Gastrocnemius medialis (tissue), 4 donors: ENCODE measurements at places on chromosomes 2 and 18. TPM values are rescaled to one million over a fixed set of nuclear protein-coding genes. Genes with fewer than 3 reads are reported as not detected.
A peak's percentile ranks its signal among the peaks of the same experiment; 100 is the strongest.

Gene SETBP1
- total RNA-seq = 20.0 TPM

Gene ZNF514
- 3.8 TPM for total RNA-seq

Gene COL6A3
- 76.8 TPM for total RNA-seq

Gene RAB12
- 243 TPM for total RNA-seq

Gene ABCG5
- total RNA-seq = not detected

Gene SCYGR7
- total RNA-seq = not detected

Gene CREG2
- total RNA-seq = not detected

Gene GRB14
- total RNA-seq = 2.1 TPM

Gene POTEJ
- total RNA-seq = not detected

Gene RAX
- total RNA-seq = not detected

Gene FHOD3
- 20.0 TPM for total RNA-seq

Gene REG1B
- total RNA-seq = not detected

Gene LINC00305
- not detected for total RNA-seq

- DNase-seq = no peak
These were observed 238.0 kb upstream of the SLC39A10 start for GRCh38 chr2:195419033-195419432.

GRCh38 chr2:178512484-178512883, 32.2 kb downstream of the PLEKHA3 start:
- no peak for DNase-seq

GRCh38 chr2:189360861-189361260, 80.4 kb upstream of the WDR75 start:
- DNase-seq = no peak

- DNase-seq = peak; percentile 39
These were observed at the start of gene ABI2 for GRCh38 chr2:203327901-203328759. ABI2 (plus strand) TSS chr2:203328394; CDS start chr2:203328515, 121 bp downstream.

DNA sequence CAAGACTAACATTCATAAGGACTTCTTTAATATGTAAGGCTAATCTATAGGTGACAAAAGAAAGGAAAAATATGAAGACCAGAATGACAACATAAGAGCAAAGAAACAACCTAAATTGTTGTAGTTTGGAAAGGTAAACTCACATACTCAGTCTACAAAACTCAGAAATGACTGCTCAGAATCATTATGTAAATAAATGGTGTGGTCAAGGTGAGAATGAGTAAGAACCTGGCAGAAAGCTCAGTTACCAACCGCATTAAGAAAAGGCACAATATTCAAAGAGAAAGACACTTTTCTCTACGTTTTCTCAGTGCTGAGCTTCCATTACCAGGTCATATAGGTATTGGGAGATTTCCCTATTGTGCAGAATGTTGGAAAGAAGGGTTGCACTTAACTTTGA, 15.8 kb downstream of the ATF2 start:
- no peak for DNase-seq

- DNase-seq = no peak
These were observed 244.5 kb upstream of the ID2 start for GRCh38 chr2:8437228-8437948.

DNA sequence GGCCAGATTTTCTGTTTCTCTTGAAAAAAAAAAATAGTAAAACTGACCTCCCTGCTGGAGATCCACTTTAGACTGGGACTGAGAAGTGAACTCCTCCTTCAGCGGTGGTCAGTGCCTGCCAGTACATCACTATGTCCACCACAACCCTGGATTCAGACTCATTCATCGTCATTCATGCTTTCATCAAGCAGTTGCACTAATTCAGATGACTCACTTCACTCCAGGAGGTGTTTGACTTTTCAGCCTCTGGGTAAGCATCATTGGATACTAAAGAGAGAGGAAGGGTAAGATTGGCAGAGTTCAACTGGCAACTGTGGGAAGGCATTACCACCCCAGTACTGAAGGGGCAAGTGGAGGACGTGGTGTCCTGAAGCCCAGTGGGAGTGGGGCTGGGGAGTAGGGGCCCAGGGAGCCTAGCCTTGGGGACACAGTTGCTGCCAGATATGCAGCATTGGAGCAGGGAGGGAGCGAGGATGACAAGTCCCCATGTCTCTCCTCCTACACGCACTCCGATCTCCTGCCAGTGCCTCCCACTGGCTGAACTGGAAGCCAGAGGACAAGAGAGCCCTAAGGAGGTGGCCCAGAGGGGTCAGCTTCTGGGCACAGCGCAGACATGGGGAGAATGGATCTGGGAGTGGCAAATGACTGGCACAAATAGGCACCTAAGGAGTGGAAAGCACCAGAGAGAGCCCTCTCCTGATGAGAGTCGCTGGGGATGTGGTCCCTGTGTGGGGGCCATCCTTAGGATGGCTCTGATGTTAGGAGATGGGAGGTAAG, 111.1 kb downstream of the TGFA start:
- no peak for DNase-seq

DNA sequence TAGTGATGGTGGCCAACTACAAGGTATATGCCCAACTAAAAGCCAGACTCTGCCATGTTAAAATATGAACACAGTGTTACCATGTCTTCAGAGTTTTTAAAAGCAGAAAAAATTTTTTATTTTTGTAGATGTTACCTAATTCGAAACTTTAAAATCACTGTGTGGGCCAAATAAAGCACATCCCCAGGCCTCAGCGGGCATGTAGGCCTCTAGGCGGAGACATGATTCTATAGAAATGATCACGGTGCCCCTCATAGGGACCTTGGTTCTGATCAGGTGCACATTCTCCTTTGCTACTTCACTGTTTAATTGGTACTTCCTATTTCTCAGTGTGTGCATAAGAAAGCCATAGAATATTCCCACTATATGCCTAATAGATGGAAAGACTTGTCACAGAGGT, 349.2 kb downstream of the XIRP2 start:
- DNase-seq = no peak

DNA sequence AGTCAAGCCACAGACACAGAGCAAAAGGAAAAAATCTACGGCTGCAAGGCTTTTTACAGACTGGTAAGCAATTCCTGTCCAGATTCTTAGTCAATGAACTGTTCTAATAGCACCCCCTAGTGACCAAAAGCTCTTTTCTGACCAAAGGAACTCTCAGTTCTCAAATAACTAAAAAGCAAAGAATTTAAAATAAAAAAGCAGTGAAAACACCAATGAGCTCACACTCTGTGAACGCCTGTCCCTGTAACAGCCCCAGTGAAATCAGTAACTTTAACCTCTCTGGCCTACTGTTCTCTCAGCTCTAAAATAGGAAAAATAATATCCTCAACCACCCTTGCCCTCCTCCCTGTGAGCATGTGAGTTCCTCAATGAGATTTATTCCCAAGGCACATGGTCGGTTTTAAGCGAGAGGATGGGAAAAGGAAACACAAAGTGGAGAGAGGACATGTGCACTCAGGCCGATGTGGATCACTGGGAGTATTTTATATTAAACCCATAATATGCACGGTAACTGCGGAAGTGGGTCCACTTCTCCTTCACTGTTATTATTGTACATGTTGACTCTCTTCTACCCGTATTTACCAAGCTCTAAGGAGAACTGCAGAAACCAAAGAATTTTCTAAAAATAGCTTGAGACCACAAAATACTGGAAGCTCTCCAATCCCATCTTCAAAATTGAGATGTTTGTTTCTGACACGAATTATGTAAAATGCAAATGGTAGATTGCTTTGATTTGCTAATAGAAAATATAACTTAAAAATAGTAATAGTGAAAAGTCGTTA, 128.5 kb downstream of the STK39 start:
- no peak for DNase-seq

DNA sequence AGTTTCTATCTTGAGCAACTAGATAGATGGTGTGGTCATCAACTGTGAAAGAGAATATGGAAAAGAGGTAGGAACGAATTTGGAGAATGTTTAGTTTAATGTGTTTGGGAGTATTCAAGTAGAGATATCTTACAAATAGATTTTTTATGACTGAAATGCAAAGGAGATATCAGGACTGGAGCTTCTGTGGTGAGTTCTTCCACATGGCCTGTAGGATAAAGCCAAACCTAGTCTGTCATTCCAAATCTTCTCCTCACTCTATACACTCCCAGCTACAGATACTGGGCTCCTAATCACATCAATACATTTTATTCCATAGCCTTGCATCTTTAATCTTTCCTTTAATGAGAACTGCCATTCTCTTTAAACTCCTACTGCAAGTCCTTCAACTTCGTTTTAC, 194.3 kb downstream of the FIGN start:
- DNase-seq = no peak

DNA sequence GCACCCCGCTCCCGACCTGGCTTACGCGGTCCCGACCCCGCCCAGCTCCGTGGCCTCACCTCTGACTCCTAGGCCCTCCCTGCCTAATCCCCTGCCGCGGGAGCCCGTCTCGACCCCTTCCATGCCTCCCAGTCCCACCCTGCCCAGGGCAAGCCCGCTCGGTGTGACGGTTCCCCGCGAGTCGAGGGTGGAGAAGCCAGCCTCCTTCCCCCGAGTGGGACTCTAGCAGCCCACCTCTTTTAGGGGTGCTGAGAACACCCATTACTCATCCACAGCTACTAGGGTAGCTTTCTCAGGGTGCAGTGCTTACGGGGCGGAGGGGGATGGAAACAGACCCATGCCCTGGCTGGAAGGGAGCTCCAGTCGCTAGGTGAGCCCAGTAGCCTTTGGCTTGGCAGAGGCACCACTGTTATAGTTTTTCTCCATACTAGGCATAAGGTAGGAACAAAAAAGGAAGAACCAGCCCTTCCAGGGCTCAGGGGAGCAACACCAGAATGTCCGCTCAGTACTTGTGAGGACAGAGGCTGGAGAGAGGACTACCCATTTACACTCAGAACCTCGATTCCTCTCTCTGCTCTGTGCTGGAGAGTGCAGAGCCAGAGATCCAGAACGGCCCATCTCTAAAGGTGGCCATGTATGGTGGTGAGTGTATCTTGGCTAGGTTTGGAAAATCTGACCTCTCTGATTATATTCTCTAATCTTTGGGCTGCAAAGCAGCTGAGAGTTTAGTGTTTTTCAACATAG, 606 bp downstream of the AGBL5 start:
- peak; percentile 35 for DNase-seq

- DNase-seq = no peak
These were observed 137.3 kb upstream of the FSHR start for GRCh38 chr2:49291619-49292018.

- DNase-seq = no peak
These were observed 67.1 kb downstream of the RAB31 start for GRCh38 chr18:9775178-9775577.

DNA sequence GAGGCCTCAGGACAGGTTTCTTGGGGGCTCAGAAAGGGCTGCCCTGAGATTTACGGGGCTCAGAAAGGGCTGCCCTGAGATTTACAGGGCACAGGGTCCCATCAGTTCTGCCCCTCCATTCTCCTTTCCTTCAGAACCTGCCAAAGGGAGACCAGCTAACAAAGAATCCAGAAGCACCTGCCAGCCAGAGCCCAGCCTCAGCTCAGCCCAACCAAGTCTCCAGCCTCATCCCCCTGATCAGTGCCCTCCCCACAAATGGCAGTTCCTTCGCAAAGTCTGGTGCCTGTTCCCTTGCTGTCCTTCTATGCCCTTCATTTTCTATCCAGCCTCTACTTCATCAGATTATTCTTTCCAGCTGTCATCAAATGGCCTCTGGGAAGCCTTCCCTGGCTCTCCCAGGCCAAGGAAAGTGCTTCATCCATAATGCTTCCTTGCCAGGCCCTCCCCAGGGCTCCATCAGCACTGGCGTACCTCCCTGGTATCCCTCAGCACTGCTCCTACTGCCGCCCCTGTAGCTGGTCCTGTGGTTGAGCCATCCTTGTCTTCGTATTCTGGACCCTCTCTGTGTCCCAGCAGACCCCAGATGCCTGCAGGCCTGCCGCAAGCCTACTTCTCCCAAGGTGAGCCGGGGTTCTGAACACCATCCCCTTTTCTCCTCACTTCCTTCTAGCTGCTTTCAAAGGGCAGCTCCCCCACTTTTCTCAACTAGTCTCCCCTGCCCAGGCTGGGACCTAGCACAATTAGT, 96.2 kb upstream of the EPAS1 start:
- DNase-seq = no peak

GRCh38 chr2:43027097-43027873, 199.1 kb downstream of the ZFP36L2 start:
- no peak for DNase-seq

- DNase-seq = no peak
These were observed 1101.3 kb downstream of the LRP1B start for GRCh38 chr2:141029428-141030078.

- no peak for DNase-seq
These were observed 298.3 kb downstream of the TDRD15 start for GRCh38 chr2:21422050-21422449.

GRCh38 chr2:17835516-17835915, 19.3 kb downstream of the MSGN1 start:
- DNase-seq = no peak

GRCh38 chr18:23983112-23983511, 31.4 kb upstream of the TTC39C start:
- DNase-seq = no peak

GRCh38 chr2:151423760-151424159, 14.1 kb downstream of the RIF1 start:
- DNase-seq = no peak

GRCh38 chr2:197919487-197919886, 115.1 kb downstream of the PLCL1 start:
- no peak for DNase-seq

- no peak for DNase-seq
These were observed 276.8 kb upstream of the EPAS1 start for GRCh38 chr2:46020416-46020815.

- no peak for DNase-seq
These were observed 95.7 kb downstream of the MEIS1 start for GRCh38 chr2:66530651-66531050.

DNA sequence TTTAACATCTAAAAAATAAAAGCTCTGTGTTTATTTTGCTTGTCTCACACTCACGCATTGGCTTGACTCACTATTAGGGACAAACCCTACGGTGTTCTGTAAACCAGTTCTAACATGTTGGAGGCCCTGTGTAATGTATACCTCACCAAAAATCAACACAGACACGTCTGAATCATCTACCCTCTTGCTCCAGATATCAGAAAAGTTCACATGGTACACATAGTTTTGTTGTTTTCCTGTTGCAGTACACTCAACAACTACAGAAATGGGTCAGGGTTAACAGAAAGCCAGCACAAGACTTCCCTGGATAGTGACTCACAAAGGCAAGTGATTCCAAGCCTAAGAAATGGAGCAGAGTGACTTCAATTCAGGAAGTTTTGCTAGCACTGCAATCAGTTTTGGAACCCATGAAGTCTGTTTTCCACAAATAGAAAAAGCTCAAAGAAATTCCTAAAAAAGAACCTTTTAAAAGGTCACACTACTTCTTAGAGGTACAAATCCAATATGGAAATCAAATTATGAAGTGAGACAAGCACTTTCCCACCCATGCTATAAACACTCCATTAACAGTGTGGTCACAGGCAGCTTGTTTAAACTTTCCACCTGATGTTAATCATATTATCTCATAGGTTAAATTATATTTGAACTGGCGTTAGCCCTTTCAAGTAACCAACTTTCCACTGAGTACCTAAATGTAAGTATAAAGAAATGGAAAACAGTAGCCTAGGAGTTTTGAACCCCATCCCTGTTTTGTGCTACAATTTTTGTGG, 87.4 kb downstream of the GAREM1 start:
- peak; percentile 2 for DNase-seq
